ENCODE measurements at places on chromosomes 6 and 20. TPM values are rescaled to one million over a fixed set of nuclear protein-coding genes. Genes with fewer than 3 reads are reported as not detected.

GRCh38 chr6:133969285-133969920, 16.4 kb downstream of the TBPL1 start:
- peaks cover 10% of the 10 kb centered on the region for H3K36me3 ChIP-seq
- DNase-seq, result no peak
- H3K27me3 ChIP-seq, result no peaks in the 10 kb centered on the region
- H3K4me1 ChIP-seq, result peaks cover 48% of the 10 kb centered on the region
- no peak overlapping the region for H3K4me3 ChIP-seq

GRCh38 chr6:90298459-90299053, 1.9 kb upstream of the BACH2 start:
- H3K27me3 ChIP-seq, result peaks cover 18% of the 10 kb centered on the region
- H3K4me1 ChIP-seq, result peaks cover 43% of the 10 kb centered on the region
- no peak overlapping the region for H3K4me3 ChIP-seq
- peaks cover 18% of the 10 kb centered on the region for H3K36me3 ChIP-seq
- no peak overlapping the region for H3K27ac ChIP-seq
- DNase-seq, result no peak

- H3K36me3 ChIP-seq, result peaks cover 6% of the 10 kb centered on the region
- no peak for DNase-seq
- H3K27me3 ChIP-seq, result no peaks in the 10 kb centered on the region
- H3K27ac ChIP-seq, result no peak overlapping the region
- peaks cover 9% of the 10 kb centered on the region for H3K4me1 ChIP-seq
Measured at GRCh38 chr6:169567819-169568218, 134.0 kb downstream of the WDR27 start.

DNA sequence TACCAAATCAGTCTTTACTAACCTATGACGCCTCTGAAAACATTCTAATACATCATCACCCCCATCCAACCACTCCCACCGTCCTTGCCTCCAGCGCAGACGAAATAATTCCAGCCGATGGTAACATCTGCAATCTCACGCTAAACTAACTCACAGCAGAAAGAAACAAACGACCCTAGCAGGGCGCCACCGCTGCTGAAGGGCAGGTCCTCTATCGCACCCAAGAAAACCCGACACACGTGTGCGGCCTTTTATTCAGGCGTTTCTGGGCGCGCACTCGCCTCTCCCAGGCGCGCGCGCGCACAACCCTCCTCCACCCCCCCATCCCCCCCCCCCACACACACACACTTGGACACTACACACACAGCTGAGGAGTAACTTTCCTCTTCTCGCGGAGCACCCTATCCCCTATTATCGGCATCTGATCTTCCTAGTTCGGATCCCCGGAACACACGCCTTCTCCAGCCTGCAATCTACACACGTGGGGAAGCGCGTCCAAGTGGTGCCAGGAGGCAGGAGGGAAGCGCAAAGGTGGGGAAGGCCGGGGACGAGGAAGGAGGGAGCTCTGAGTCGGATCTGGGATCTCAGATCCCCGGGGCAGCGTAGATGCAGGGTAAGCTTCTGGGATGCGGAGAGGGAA, 1.4 kb downstream of the GFOD1 start:
- peaks cover 38% of the 10 kb centered on the region for H3K4me1 ChIP-seq
- H3K27ac ChIP-seq, result peak overlapping the region; percentile 86
- DNase-seq, result peak; percentile 68

DNA sequence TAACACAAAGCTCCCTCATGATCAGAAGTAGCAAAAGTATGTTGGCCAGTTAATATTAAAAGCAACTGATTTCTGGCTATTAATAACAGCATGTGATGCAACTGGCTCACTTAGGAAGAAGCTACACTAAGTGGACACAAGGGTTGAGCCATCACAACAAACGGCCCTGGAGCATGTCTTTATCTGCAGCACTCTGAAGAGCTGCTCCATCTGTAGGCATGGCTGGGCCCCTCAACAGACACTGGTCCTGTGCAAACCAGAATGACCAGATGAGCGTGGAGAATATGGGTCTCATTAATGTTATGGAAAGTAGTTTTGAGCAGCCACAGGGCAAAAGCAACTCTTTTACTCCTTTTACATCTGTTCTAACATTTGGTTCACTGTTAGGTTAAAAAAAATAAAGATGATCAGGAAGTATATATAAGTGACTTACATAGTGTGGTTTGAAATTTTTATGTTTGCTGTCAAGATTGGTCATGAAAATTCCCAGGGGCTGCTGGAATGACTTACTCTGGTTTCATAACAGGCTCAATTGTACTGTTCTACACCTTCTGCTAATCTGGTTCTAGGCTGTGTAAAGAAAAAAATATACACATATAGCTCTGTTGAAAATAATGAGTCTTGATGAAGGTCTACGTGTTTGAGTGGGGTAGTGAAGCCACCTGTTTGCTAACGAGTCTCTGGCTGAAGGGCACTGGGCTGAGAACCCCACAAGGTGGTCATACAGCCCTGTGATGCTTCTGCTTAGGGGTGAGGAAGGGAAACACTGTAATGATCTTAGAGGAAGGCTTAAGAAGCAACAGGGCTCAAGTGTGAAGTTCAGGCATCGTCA, 58.1 kb downstream of the INSM1 start:
- peak; percentile 22 for DNase-seq
- H3K27me3 ChIP-seq, result no peaks in the 10 kb centered on the region
- H3K4me3 ChIP-seq, result no peak overlapping the region
- peak overlapping the region; percentile 58 for H3K27ac ChIP-seq
- peaks cover 7% of the 10 kb centered on the region for H3K36me3 ChIP-seq
- peaks cover 38% of the 10 kb centered on the region for H3K4me1 ChIP-seq

DNA sequence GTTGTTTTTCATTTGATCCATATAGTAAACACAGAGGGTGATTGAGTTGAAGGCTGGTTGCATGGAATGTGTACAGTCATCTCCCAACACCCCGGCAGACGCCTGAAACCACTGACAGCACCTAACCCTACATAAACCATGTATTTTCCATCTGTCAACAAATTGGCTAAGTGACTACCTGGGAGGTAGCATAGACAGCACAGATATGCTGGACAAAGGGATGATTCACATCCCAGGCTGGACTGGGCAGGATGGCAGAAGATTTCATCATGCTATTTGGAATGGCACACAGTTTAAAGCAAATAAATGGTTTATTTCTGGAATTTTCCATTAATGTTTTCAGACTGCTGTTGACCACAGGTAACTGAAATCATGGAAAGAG, 4.4 kb upstream of the VIP start:
- no peak for DNase-seq
- no peak overlapping the region for H3K4me3 ChIP-seq
- H3K4me1 ChIP-seq, result no peaks in the 10 kb centered on the region
- no peak overlapping the region for H3K27ac ChIP-seq

The COL21A1 gene
- not detected for total RNA-seq

The RSPH9 gene
- total RNA-seq, result not detected

The MRPS26 gene
- total RNA-seq, result 153 TPM
